Left renal pelvis (tissue), 4 donors: ENCODE measurements at places on chromosomes 16 and 17.

DNA sequence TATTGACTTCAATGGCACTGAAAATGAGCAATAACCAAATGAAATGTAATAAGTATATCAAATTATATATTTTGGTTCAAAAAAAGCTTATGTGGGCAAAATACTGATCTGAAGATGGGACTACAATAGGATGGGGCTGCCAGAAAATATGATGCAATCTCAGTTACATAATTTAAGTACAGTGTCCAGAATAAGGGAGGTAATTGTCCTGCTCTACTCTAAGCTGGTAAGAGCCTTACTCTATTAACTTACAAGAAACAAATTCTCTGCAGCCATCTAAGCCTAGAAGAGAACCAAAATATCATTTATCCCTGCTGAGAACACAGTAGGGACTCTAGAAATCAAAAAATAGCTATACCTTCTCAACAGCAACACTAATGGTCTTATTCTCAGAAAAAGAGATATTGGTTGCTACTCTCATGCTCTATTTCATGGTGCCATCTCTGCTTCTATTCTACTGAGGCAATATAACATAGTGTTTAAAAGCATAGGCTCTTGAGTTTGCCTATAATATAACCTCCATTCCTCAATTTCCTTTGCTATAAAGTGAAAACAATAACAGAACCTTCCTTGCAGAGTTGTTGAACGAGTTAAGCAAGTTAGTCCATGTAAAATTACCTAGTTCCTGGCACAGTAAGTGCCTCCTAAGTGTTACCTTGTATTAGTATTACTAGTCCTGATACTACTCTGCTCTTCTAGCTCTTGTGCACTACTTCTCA, 19.9 kb downstream of the NQO1 start:
- no peak for DNase-seq

DNA sequence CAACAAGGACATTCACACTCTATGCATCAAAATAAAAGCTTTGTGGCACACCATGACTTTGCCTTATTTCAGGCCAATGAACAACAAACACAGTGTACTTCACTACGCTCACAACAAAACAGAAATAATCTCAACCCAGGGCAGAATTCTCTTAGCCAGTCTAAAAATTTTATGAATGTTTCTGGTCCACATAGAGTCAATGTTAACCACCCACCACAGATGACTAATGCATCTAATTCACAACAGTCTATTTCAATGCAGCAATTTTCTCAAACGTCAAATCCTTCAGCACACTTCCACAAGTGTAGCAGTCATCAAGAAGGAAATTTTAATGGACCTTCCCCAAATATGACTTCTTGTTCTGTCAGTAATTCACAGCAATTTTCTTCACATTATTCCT, 101.7 kb downstream of the CHD9 start:
- no peak for DNase-seq

- no peak for DNase-seq
Observed at GRCh38 chr16:70510216-70510615, 13.1 kb downstream of the COG4 start.

GRCh38 chr17:72053036-72053435, 67.8 kb upstream of the SOX9 start:
- DNase-seq: no peak
